LNCaP clone FGC (cell line): ENCODE measurements at places on chromosomes 7 and 10.

GRCh38 chr7:32073533-32073932 lies 3.3 kb upstream of the PDE1C start:
- no peak for DNase-seq

DNA sequence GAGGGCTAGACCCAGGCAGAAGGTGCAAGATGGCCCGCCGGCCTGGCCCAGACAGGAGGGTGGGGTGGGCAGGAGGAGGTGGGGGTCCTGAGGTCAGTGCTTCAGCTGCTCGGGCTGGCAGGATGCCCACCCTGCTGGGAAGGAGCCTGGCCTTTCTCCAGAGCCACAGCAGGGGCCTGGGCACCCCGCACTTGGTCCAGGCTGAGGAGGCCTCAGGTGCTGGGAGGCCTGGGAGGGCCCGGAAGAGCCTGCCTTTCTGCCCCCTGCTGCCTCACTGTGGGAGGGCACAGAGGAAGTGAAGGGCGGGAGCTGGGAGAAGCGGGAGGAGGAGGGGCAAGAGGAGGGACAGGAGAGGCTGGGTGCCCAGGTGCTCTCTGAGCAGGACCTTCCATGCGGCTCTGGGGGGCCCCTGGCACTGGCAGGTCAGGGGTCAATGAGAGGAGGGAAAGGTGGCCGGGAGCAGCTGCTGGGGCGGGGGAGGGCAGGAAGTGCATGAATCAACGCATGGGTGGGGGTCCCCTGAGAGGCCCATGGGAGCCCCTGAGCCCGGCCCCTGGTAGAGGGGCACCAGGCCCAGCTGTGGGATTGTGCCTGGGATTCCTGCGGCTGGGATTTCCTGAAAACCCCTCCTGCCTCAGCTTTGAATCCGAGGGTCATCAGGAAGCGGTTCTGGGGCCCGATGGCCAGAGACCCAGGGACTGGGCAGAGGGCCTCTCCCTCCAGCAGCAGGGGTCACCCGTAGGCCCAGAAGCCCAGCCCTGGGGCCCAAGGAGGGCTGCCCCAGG lies 49.9 kb downstream of the PWWP2B start:
- DNase-seq, result peak; percentile 72

DNA sequence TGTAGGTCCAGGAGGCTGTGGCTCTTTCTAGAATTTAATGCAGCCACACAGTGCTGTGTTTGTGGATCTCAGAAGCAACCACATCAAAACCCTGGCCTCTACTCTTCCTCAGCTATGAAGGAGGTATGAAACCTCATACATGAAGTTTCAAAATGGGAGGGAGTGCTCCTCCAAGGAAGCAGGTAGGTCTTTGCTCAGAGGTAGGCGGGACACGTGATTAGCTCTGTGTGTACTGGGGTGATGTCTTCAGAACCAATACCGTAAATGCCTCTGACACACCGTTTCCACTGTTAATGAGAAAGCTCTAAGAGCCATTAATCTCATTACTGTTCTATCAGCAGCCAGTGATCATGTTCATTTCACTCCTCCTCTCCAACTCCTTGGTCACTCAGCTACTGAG lies 126.1 kb downstream of the PLXNA4 start:
- DNase-seq, result no peak

GRCh38 chr7:6385909-6386560 lies 61.7 kb downstream of the DAGLB start:
- no peak for DNase-seq

DNA sequence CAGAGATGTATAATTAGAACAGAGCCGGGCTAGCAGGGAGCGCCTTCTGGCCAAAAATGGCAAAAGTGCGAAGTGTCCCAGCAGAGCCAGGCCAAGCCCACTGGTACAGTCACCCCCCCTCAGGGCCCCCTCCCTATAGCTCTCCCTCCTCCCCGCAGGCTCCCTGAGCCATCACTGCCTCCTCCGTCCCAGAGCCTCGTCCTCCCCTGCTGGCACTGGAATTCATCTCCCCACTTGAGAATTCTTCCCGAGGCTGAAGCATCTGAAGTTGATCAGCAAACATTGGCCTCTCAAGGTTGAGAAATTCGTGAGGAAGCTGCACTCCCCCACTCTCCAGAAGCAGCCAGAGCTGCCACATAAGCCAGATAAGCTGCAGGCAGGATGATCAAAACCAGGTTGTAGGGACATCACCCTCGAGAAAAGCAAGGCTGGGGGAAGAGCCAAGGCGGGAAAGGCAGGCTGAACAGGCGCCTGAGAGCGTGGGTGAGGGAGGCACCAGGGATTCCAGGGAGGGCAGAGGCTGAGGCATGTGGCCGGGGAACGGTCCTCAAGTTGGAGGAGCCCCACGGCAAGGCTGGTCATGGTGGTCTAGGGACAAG lies 23.4 kb downstream of the CAMK2G start:
- DNase-seq, result no peak

DNA sequence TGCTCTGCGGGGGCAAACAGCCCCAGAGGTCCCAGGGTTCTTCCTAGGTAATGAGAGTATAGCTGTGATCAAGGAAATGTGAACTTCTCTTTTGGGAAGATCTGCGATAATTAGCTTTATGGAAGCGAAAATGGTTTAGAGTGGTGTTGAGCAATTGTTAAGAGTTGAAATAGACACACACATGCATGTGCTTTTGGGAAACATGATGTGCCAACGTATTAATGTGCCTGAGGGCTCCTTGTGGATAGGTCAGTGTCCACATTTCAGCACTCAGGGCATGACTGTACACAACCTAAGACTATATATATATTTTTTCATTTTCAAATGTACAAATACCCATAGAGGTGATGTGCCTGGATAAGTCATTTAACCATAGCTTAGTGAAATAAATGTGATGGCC lies 67.0 kb downstream of the GSDME start:
- DNase-seq, result no peak

DNA sequence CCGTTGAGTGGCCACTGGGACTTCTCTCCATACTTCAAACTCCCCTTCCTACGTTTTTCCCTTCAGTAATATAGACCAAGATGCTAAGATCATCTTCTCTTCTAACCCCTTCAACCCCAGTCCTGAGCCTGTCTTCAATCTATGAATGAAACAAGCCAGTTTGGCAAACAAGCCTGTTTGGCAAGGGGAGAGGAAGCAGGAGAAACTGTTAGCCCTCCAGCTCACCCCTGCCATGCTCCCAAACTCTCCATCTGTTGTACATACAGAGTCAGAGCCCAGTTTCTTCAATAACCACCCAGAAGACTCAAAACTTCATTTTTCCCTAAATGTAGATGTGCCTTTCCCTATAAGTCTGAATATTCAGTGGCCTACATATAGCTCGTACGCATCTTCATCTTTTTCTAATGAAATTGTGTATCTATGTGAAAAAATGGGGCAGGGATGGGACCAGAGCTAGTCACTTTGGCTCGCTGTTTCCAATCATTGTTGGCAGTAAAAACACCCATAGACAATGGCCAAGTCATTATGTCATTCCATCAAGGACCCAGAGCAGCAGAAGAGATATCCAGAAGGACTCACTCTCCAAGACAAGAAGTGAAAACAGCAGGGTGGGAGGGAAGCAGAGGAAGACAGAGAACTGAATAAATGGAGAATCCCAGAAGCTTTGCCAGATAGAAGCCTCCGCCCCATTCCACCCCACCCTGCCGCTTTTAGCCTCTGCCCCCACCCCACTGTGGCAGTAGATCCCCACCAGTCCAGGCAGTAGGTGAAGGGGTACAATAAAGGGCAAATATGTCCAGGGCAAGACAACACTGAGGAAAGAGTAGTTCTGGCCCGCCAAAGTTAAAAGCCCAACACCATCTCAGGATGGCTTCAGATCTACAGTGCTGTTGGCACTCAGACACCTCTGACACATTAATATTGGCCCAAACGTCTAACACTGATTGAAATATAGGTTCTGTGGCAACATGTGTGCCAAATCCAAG lies 87.3 kb downstream of the DOCK4 start:
- no peak for DNase-seq

DNA sequence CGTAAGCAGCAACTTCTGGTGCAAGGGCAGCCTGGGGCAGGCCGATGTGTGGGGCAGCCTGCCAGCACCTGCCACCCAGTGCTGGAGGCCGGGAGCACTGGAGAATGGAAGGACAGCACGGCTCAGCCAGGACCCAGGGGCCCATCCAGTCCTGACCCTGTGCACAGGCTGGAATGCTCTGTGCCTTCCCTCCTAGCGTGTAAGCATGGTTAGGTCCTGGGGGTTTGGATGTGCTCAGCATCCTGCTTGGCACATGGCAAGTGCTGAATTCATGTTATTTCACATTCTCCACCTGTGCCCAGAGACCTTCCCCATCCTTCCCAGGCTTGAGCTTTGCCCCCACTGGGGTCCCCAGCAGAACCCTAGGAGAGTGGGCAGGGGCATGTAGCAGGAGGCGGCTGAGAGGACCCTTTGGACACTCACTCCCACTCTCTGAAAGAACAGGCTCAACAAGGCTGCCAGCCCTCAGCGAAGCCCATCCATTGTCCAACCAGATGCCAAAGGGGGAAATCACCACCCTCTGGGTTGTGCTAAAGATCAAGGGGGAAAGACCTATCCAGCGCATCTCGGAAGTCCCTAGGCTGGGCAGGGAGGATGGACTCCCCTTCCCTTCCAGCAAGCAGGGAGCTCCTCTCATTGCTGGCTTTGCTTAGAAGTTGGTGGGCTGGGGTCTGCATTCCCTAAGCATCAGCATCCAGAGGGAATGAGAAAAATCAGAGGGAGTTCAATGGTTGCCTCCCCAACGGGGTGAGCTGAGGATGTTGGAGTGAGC lies 29.7 kb downstream of the ANXA8 start:
- DNase-seq, result no peak

DNA sequence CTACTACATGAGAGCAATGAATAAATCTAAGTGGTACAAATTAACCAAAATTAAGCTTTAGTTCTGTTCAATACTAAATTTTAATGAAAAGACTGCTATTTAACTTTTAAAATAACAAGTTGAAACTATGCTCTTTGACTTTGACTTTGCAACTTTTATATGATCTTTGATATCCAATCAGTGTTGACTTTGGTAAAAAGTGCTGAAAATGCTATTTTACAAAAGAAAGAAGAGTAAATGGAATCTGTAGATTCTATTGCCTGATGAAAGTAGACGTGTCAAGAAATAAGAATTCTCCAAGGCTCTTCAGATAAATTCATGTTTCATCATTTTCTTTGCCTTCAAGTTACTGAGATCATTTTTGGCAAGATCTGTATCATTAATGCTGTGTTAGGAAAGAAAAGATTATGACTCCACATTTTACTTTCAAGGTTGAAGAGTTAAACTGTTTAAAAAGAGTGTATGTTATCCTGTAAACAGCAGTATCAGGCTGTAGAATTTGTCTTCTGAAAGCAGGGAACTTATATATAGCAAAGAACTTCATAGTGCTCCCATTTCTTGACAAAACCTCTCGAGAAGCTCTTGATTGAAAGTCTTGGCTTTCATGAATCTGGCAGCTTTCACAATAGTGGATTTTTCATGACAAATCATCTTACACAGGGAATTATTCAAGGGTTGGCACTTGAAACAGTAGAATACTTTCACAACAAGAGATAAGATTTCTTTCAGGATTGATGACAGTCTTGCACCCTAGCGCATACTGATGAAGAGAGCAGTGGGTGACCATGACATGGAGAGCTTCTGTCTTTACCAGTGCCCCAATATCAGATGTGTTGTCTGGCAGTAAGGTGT lies 72.1 kb downstream of the PTEN start:
- DNase-seq, result no peak

DNA sequence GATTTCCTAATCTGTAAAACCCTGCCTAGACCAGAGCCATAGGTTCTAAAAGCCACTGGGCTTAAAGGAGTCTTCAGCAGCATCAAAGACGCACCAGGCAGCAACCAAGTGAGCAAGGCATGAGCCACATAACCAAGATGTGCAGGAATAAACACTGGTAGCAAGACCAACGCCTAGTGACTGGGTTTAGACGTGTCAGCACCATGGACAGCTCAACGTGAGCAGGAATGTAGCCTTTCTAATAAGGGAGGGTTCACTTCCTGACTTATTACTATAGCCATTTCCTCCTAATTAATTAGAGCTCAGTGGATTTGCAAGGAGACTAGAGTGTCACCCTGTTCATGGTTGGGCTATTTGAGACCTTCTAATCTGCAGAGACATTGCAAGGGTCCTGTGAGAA lies 223.7 kb downstream of the LHFPL3 start:
- peak; percentile 19 for DNase-seq

- DNase-seq, result no peak
These were observed 58.3 kb downstream of the CYP26A1 start for GRCh38 chr10:93131986-93132385.

- DNase-seq, result no peak
These were observed 34.6 kb downstream of the VTI1A start for GRCh38 chr10:112481602-112482001.

- no peak for DNase-seq
These were observed 350.7 kb upstream of the ZMIZ1 start for GRCh38 chr10:78718032-78718572.

DNA sequence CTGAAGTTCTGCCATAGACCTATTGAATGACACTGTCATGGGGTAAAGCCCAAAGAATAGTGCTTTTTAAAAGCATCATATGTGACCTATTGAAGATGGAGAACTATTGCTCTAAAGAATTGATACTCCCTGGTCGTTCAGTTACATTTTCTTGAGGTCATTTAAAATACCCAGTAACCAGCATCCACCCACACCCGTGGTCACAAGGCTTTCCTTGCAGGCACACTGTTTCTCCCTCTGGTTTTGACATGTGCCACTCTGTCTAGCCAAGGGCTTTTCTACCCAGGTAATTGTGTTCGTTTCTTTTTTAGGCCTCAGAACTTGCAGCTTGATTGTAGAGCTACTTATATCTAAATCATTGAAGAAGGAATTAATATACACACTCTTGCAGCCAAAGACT lies 68.3 kb upstream of the LYZL2 start:
- DNase-seq, result no peak

DNA sequence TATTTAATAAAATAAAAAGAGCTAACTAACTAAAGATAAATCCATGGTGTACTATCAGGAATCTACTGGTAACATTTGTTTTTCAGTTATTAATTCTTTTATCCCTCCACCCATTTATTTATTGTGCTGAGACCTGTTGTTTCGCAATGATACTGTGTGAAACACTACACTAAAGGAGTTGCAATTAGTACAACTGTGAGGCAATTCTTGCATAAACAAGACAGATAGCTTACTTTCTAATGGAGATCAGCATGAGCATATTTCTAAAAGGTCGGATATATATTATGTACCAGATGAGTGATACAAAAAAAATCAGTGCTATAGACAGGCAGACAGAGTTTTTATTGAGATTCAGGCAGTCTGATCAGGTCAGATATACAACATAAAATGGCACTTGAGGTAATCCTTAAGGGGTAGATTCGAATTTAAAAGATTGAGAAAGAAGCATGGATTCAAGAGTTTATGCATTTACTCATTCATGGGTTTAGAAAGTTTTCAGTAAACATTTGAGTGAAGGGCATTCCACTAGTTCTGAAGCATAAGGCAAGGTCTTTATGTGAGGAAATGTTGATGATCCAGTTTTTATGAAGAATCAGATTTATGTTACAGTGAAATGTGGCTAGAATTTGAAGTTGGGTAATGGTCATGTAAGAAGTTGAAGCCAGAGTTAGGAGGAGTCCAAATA lies 147.6 kb downstream of the POLR1F start:
- DNase-seq, result no peak
